ENCODE measurements at places on chromosomes 11 and 22.

DNA sequence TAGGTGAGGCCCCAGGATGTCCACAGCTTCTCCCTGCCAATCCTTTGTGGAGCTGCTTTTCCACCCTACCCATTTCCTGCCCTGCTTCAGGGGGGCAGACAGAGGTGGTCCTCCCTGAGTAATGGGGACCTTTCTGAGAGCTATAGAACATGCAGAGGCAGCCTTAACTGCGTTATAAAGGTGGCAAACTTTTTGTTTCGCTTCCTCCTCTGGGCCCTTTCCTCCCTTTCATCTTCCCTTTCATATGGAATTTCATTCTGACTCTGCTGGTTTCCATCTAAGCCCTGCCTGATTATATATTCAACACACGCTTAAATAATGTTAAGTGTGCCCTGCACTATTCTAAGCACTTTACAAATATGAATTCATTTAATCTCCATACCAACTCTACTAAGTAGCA lies 169.3 kb upstream of the E2F8 start:
- H3K36me3 ChIP-seq = no peaks in the 10 kb centered on the region
- no peak for DNase-seq
- no peaks in the 10 kb centered on the region for H3K4me1 ChIP-seq

DNA sequence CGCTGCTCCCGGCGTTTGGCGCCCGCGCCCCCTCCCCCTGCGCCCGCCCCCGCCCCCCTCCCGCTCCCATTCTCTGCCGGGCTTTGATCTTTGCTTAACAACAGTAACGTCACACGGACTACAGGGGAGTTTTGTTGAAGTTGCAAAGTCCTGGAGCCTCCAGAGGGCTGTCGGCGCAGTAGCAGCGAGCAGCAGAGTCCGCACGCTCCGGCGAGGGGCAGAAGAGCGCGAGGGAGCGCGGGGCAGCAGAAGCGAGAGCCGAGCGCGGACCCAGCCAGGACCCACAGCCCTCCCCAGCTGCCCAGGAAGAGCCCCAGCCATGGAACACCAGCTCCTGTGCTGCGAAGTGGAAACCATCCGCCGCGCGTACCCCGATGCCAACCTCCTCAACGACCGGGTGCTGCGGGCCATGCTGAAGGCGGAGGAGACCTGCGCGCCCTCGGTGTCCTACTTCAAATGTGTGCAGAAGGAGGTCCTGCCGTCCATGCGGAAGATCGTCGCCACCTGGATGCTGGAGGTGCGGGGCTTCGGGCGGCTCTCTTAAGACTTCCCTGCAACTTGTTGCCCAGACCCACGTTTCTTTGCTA lies at the start of gene CCND1:
TSS of gene CCND1 (plus strand) at position 162 of the 587 bp plus-strand sequence. CDS start at position 320, 158 bp downstream.
- peaks cover 3% of the 10 kb centered on the region for H3K27me3 ChIP-seq
- DNase-seq = peak; percentile 95
- H3K4me1 ChIP-seq = no peaks in the 10 kb centered on the region
- H3K36me3 ChIP-seq = peaks cover 20% of the 10 kb centered on the region
- peak within 1 kb of the TSS; percentile 89 for H3K4me3 ChIP-seq

DNA sequence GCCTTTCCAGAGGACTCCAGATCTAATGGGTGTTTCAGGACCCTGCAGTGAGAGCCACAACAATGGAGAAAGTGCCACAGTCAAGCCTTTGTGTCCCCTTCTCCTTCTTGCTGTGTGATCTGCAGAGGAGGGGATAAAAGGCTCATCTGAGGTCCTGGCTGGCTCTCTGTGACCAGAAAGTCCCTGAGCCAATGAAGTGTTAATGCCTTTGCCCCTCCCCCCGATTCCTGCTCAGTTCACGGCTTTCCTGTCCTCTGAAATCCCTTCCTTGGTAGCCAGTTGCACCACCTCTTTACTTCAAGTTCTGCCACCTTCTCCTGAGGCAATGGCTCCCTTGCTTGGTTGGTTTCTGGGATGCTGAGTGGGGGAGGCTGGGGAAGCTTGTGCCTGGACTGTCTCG lies 47.6 kb downstream of the FLI1 start:
- H3K4me1 ChIP-seq = peaks cover 4% of the 10 kb centered on the region
- no peak overlapping the region for H3K4me3 ChIP-seq
- H3K27ac ChIP-seq = no peak overlapping the region
- no peak for DNase-seq
- no peaks in the 10 kb centered on the region for H3K36me3 ChIP-seq
- H3K27me3 ChIP-seq = no peaks in the 10 kb centered on the region

DNA sequence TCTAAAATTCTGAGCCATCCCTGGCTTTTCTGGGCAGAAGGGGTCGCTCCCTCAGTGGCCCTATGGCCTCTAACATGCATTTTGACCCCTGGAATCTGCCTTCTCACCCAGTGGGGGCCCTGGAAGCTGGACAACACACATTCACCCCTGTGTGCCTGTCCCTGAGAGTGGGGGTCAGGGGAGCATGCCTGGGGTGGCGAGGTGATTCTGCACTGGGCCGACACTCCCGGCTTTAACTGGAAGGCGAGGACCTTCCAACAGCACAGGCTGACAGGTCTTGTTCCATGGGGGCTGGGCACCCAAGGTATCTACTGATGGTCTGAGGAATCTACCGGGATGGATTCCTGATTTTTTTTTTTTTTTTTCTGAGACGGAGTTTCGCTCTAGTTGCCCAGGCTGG lies 10.7 kb downstream of the PPM1F start:
- no peak for DNase-seq
- no peak overlapping the region for H3K27ac ChIP-seq
- H3K4me1 ChIP-seq = no peaks in the 10 kb centered on the region
- H3K36me3 ChIP-seq = peaks cover 10% of the 10 kb centered on the region

DNA sequence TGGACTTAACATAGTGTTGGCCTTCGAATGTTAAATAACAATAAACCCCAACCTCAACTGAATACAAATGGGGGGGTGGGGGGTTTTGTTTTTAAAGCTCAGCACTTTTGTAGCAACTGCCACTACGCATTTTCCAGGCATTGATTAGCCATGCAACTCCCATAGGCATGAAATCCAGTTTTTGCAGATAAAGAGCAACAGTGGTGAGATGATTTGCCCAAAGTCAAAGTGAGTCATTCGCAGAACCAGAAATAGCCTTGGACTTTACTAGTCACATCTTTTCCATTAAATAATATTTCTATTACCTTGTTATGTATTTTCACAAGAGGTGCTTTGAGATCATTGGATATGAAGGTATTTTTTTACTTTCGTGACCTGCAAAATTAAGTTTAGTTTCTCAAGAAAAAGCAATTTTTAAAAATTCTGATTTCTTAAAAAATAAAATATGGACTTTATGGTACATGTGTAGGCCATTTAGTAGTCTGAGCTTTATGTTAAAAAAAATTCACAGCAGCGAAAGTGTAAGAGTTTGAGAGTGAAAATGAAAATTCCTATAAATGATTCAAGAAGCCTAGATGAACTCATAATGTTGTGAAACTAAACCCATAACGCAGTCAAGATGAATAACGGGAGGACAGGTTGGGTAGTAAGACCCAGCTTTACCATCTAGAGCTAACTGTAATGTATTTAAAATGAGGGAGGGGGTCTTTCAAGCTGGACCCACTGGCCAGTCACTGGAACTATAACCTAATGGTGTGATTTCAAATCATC lies 1.9 kb upstream of the PHF21A start:
- H3K27ac ChIP-seq = no peak overlapping the region
- H3K4me3 ChIP-seq = peak overlapping the region; percentile 87
- no peaks in the 10 kb centered on the region for H3K36me3 ChIP-seq
- no peaks in the 10 kb centered on the region for H3K27me3 ChIP-seq

DNA sequence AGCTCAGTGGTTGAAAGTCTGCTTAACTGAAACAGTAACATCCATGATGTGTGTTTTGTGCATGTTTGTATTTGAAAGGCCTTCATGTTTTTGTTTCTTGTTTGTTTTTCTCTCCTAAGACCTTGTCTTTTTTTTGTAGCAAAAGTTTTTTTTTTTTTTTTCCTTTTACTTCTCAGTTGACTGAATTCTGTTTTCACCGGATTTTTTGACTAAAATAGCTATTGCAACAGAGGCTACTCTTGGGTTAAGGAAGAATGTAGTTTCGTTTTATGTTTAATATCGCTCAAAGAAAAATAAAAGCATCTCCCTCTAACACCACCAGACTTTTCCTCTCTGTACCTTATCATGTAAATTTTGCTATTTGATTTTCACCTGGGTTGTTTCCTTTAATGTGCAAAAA lies 15.1 kb downstream of the APOL6 start:
- no peaks in the 10 kb centered on the region for H3K27me3 ChIP-seq
- DNase-seq = no peak
- peaks cover 21% of the 10 kb centered on the region for H3K36me3 ChIP-seq
- no peaks in the 10 kb centered on the region for H3K4me1 ChIP-seq
- peak overlapping the region; percentile 11 for H3K4me3 ChIP-seq

GRCh38 chr11:79253280-79253679 lies 187.6 kb downstream of the TENM4 start:
- H3K27me3 ChIP-seq = no peaks in the 10 kb centered on the region
- H3K27ac ChIP-seq = no peak overlapping the region
- no peaks in the 10 kb centered on the region for H3K4me1 ChIP-seq
- no peak overlapping the region for H3K4me3 ChIP-seq
- no peak for DNase-seq
